Stimulated activated CD4-positive, alpha-beta T cell treated with anti-CD3 and anti-CD28 coated beads, Interleukin-15, amount 100 ng/mL, for 1 hour (primary cell): ENCODE measurements at places on chromosomes 2 and 18.

GRCh38 chr2:180184506-180184905 is 177.4 kb upstream of the CWC22 start:
- no peak for DNase-seq

GRCh38 chr2:219447242-219448098 is 12.8 kb downstream of the SPEG start:
- DNase-seq, result no peak

- no peak for DNase-seq
Measured at GRCh38 chr18:23452347-23452727, 750 bp upstream of the RIOK3 start.

- no peak for DNase-seq
Measured at GRCh38 chr2:14891546-14891945, 259.0 kb downstream of the LRATD1 start.

GRCh38 chr2:159202568-159203071 is 83.9 kb downstream of the WDSUB1 start:
- DNase-seq, result no peak

DNA sequence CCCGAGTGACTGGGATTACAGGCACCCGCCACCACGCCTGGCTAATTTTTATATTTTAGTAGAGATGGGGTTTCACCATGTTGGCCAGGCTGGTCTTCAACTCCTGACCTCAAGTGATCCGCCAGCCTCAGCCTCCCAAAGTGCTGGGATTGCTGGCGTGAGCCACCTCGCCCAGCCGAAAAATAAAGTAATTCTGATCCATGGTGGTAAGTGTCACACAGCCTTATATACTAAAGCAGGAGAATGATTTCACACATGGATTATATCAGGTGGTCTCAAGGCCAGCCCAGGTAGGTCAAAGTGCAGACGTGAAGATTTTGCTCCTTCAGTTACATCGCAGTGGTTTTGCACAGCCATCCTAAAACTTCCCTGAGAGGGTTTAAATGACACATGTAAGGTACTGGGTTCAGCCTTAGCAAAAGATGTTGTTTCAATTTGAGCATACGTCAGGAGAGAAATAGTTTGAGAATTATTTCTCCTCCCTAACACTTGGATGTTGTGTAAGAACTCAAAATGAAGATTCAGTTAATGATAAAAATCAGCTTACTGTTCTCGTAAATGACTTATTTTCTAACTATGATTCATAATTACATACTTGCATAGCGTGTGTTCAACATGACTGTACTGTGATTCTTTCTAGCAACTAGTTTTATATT is 93.0 kb upstream of the SLC39A10 start:
- DNase-seq, result no peak

- DNase-seq, result no peak
Measured at GRCh38 chr2:8139668-8140200, 542.1 kb upstream of the ID2 start.

- no peak for DNase-seq
Measured at GRCh38 chr2:176151442-176152287, at the start of gene HOXD4. Gene HOXD4, plus strand, starts transcription at chr2:176151550. Its CDS starts 84 bp downstream, at chr2:176151634.

GRCh38 chr2:74044999-74045398 is 60.3 kb downstream of the TET3 start:
- DNase-seq, result no peak

DNA sequence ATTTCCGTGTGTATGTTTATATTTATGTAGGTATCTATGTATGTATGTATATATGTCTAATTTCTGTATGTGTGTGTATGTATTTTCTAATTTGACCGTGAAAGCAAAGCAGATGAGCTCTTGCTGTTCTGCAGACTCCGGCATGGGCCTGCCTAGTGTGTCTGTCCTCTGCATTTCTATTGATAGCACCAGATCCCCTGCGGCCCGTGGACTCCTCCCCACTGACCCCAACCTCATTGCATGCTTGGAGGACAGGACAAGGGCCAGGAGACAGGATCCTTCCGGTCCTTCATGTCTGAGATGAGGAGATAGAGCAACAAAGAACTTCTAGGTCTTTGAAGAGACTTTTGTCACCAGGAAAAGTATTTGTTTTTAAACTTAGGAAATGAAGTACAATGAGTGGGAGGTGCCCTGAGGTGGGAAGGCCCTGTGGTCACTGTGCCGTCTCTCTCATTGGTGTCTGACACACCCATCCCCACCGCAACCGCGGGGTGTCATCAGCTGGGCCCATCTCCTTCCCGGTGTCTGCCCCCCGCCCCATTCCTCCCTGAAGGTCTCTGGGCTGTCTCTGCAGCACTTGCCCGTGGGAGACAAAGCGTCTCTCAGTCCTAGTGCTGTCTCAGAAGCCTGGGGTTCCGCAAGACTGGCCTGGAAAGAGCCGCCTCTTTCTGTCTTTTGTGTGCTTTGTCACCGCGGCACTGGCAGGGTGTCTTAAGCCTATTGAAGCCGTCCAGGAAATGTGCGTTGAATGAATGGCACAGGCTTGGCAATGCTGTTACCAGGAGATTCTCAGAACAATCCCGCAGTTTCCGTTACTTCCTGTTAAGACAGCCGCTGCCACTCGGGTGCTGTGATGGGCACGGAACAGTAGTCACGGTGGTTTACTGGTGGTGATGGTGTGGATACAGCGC is 216.4 kb downstream of the AGAP1 start:
- no peak for DNase-seq

DNA sequence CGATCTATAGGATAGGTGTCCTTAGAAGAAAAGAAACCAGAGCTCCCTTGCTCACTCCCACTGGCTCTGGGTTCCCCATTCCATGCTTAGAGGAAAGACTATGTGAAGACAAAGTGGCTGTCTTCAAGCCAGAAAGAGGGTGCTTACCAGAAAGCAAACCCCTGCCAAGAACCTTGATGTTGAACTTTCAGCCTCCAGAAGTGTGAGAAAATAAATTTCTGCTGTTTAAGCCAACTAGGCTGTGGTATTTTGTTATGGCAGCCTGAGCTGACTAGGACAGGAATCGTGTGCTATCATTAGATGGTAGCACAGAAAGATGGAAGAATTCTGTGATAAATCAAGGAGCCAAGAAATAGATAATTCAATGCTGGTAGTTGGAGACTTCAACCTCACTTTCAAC is 19.9 kb upstream of the TFCP2L1 start:
- DNase-seq, result no peak

GRCh38 chr2:224427471-224427870 is 25.6 kb upstream of the FAM124B start:
- DNase-seq, result no peak

DNA sequence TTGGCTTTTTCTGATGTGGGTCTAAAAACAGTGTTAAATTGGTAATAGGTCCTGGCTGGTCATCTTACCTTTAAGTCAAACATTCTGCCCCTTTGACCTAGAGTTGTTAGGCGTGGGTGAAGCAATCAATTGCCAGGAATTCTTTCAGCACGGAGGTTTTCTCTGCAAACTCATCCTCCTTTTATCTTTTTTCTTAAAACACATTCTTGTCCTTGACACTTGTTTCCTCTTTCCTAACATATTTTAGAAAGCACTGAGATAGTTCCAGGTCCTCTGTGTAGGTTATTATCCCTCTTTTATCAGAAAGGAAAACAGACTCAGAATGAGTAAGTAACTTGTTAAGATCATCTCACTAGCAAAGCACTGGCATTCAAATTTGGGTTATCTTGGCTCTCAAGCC is 18.6 kb upstream of the AP1S3 start:
- no peak for DNase-seq

- DNase-seq, result no peak
Measured at GRCh38 chr18:13382366-13382953, 163.9 kb downstream of the LDLRAD4 start.

- no peak for DNase-seq
Measured at GRCh38 chr2:132656266-132656975, 13.6 kb downstream of the LYPD1 start.

DNA sequence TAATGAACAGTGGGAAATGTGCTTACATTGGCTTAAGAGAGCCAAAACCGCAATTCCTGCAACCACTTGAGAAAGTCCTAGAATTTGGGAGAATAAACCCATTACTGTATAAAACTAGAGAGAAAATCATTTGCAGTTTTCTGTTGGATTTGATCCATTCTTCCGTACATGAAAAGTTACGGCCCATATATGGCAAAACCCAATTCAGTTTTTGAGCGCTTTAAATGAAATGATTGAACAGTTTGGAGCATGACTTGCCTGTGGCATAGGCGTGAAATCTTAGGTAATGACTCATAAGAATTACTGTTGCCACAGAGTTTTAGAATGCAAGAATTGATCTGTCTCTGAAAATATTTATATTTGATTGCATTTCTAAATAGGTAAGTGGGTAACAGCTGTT is 52.0 kb downstream of the PHLPP1 start:
- no peak for DNase-seq

DNA sequence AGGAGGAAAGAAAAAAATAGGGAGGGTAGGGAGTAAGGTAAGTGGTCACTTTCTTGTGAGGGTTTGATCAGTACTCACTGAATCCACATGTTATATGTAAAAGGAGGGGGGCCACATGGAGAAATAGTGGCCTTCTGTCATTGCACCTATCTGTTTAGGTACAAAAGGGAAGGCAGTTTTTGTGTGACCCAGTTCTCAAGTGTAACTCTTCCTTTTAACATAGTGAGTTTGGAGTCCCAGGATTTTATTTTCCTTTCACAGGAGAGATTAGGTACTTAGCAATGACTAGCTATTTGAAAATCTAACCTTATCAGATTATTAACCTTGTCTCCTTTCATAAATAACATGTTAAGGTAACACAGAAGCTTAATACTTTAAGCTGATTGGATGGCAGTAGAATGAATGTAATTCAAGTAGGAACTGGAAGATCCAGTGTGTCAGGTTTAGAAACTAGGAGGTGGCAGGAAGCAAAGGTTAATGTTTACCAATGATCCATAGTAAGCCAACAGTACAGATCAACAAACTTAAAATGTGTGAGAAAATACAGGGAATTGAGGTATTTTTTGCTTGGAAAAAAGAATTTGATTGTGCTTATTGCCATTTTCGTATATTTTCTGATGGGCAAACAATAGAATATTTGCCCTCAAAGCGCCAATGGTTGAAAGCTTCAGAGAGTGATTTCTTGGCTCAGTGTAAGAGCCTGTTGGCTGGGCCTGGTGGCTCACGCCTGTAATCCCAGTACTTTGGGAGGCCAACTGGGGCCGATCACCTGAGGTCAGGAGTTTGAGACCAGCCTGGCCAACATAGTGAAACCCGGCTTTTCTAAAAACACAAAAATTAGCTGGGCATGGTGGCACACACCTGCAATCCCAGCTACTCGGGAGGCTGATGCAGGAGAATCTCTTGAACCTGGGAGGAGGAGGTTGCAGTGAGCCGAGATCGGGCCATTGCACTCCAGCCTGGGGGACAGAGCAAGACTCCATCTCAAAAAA is 11.3 kb downstream of the HNMT start:
- DNase-seq, result no peak

- DNase-seq, result no peak
Measured at GRCh38 chr18:52343138-52343537, 3.1 kb downstream of the DCC start.

DNA sequence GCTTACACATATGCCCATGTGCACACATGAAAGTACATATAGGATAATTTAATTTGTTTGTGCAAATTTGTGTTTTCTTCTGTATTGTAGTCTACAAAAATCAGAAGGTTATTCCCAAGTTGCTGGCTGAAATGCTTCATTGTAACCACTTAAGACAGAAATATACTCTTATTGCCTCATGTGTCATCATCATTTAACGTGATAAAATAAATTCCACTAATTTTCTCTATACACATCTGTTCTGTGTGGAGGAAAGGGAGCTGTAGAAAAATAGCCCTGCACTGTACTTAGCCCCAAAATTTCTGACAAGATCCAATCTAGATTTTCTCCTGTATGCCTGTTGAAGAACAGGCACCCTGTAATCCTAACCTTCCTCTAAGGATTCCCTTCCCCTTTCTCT is 20.4 kb upstream of the NR4A2 start:
- no peak for DNase-seq

GRCh38 chr2:157698430-157698829 is 69.8 kb upstream of the ACVR1C start:
- DNase-seq, result no peak

- DNase-seq, result no peak
Measured at GRCh38 chr2:41703123-41703522, 344.7 kb upstream of the PKDCC start.

DNA sequence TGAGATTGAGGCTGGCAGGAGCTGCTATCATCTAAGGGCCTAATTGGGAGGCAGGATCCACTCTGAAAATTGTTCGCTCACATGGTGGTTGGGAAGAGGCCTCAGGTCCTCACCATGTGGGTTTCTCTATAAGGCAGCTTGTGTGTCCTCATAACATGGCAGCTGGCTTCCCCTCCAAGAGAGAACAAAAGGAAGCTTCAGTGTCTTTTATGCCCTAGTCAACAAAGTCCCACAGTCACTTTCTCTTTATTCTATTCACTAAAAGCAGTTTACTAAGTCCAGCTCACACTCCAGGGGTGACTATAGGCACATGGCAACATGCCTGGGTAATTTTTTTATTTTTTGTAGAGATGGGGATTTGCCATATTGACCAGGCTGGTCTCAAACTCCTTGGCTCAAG is 5.8 kb upstream of the ITGAV start:
- DNase-seq, result no peak

- no peak for DNase-seq
Measured at GRCh38 chr18:36378205-36378604, 80.7 kb downstream of the FHOD3 start.

DNA sequence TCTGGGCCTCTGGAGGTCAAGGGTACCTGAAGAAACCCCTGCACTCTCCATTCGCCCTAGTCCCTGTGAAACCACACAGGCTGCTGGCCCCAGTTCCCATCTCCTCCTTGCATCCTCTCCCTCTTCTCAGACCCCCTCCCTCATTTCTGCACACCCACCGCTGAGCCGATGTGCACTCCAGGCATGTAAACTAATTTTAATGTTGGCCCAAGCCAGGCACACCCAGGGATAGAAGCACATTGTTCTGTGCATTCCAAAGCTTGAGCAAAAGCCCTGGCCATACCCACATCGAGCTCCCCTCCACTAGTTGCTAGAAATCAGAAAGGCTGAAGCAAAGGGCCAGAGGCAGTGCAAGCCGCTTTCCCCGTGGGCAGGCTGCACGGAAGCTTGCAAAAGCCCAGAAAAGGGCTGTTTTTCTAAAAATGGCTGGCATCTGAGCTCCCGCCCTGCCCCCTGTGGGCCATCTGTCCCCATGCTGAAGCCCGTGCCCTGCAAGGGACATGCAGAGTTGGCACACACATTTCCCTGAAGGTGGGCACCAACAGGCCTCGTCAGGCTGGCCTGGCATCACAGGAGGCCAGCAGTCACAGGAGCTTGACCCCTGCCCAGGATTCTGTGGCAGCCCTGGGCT is 181.6 kb downstream of the SMAD7 start:
- DNase-seq, result no peak

DNA sequence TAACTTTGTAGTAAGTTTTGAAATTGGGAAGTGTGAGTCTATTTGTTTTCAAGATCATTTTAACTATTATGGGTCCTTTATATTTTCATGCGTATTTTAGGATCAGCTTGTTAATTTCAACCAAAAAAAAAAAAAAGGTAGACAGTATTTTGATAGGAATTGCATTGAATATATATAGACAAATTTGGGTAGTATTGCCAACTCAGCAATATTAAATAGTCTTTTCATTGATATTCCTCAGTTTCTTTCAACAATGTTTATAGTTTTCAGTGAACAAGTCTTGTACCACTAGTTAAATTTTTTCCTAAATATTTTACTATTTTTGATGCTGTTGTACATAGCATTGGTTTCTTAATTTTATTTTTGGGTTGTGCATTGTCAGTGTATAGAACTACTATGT is 149.9 kb downstream of the TAF4B start:
- DNase-seq, result no peak
